ENCODE measurements at places on chromosomes 4 and X.

GRCh38 chr4:8594097-8595038, 1.8 kb downstream of the CPZ start:
- H3K36me3 ChIP-seq: no peaks in the 10 kb centered on the region
- peaks cover 6% of the 10 kb centered on the region for H3K4me1 ChIP-seq
- DNase-seq: peak; percentile 64
- no peak overlapping the region for H3K27ac ChIP-seq
- H3K4me3 ChIP-seq: no peak overlapping the region

GRCh38 chr4:184011826-184012380, 106.8 kb downstream of the STOX2 start:
- no peak for DNase-seq
- H3K4me1 ChIP-seq: no peaks in the 10 kb centered on the region
- no peaks in the 10 kb centered on the region for H3K27me3 ChIP-seq
- no peak overlapping the region for H3K4me3 ChIP-seq
- H3K36me3 ChIP-seq: no peaks in the 10 kb centered on the region

- H3K27ac ChIP-seq: no peak overlapping the region
- H3K36me3 ChIP-seq: no peaks in the 10 kb centered on the region
- H3K4me1 ChIP-seq: peaks cover 5% of the 10 kb centered on the region
- no peak overlapping the region for H3K4me3 ChIP-seq
These were observed 67.7 kb downstream of the RHOH start for GRCh38 chr4:40264497-40264896.

DNA sequence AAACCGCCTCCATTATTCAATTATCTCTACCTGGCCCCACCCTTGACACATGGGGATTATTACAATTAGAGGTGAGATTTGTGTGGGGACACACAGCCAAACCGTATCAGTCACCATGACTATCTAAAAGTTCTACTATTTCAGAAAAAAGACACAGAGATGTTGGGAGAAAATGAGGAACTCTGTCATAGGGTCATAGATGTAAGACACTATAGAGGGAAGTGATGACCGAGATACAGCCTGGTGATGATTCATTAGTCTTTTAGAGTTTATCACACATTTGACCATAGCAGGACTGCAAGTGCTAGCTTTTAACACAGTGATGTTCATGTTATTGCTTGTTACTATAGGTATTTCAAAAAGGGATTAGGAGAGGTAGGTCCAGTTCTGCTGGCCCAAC, 357.0 kb upstream of the AADAT start:
- no peaks in the 10 kb centered on the region for H3K27me3 ChIP-seq
- no peak overlapping the region for H3K27ac ChIP-seq
- H3K36me3 ChIP-seq: no peaks in the 10 kb centered on the region
- no peak for DNase-seq
- H3K4me3 ChIP-seq: no peak overlapping the region
- no peaks in the 10 kb centered on the region for H3K4me1 ChIP-seq

GRCh38 chrX:45775468-45775867, 574.8 kb upstream of the DIPK2B start:
- no peak overlapping the region for H3K4me3 ChIP-seq
- H3K4me1 ChIP-seq: peaks cover 56% of the 10 kb centered on the region
- H3K27ac ChIP-seq: peak overlapping the region; percentile 82
- no peaks in the 10 kb centered on the region for H3K36me3 ChIP-seq
- peak; percentile 23 for DNase-seq

- H3K27me3 ChIP-seq: no peaks in the 10 kb centered on the region
- no peaks in the 10 kb centered on the region for H3K36me3 ChIP-seq
- no peaks in the 10 kb centered on the region for H3K4me1 ChIP-seq
These were observed 109.1 kb upstream of the SLC4A4 start for GRCh38 chr4:71229477-71230270.

- peaks cover 9% of the 10 kb centered on the region for H3K4me1 ChIP-seq
- no peaks in the 10 kb centered on the region for H3K36me3 ChIP-seq
- no peak for DNase-seq
- H3K27ac ChIP-seq: no peak overlapping the region
- H3K4me3 ChIP-seq: no peak overlapping the region
- no peaks in the 10 kb centered on the region for H3K27me3 ChIP-seq
These were observed 133.4 kb downstream of the UNC5C start for GRCh38 chr4:95415346-95415771.

- no peaks in the 10 kb centered on the region for H3K4me1 ChIP-seq
- H3K4me3 ChIP-seq: no peak overlapping the region
- H3K36me3 ChIP-seq: no peaks in the 10 kb centered on the region
- no peak overlapping the region for H3K27ac ChIP-seq
- DNase-seq: no peak
These were observed 298.8 kb upstream of the CTSO start for GRCh38 chr4:156252358-156252921.

- H3K4me1 ChIP-seq: no peaks in the 10 kb centered on the region
- no peaks in the 10 kb centered on the region for H3K36me3 ChIP-seq
- H3K27ac ChIP-seq: no peak overlapping the region
- no peaks in the 10 kb centered on the region for H3K27me3 ChIP-seq
These were observed 201.5 kb downstream of the TBX22 start for GRCh38 chrX:80216086-80216485.

DNA sequence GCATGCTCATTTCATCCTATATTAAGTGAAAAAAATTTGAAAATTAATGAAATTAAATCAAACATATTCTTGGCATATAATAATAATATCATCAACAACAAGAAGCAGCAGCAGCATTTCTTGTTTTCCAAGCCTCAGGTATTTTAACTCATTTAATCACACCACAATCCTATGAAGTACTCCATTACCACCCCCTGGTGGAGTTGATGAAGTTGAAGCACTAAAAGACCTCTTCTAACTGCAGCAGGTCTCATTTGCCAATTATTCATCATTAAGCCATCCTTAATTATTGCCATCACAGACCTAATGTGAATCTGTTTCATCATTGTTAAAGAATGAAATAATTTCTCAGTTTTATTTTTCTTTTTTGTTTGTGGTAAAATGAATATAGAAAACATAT, 801.4 kb upstream of the GRID2 start:
- H3K4me3 ChIP-seq: no peak overlapping the region
- DNase-seq: no peak
- H3K4me1 ChIP-seq: no peaks in the 10 kb centered on the region
- no peaks in the 10 kb centered on the region for H3K27me3 ChIP-seq

GRCh38 chrX:64395568-64395929, 297 bp upstream of the MTMR8 start:
- H3K36me3 ChIP-seq: no peaks in the 10 kb centered on the region
- no peaks in the 10 kb centered on the region for H3K4me1 ChIP-seq
- DNase-seq: no peak
- H3K27me3 ChIP-seq: no peaks in the 10 kb centered on the region
- no peak overlapping the region for H3K27ac ChIP-seq

GRCh38 chr4:42523066-42523718, 125.9 kb downstream of the SHISA3 start:
- H3K4me1 ChIP-seq: no peaks in the 10 kb centered on the region
- no peak for DNase-seq
- H3K27me3 ChIP-seq: peaks cover 32% of the 10 kb centered on the region
- no peaks in the 10 kb centered on the region for H3K36me3 ChIP-seq
- no peak overlapping the region for H3K27ac ChIP-seq
- no peak overlapping the region for H3K4me3 ChIP-seq

- H3K27ac ChIP-seq: no peak overlapping the region
- no peaks in the 10 kb centered on the region for H3K36me3 ChIP-seq
- no peaks in the 10 kb centered on the region for H3K27me3 ChIP-seq
- DNase-seq: no peak
- peaks cover 9% of the 10 kb centered on the region for H3K4me1 ChIP-seq
- no peak overlapping the region for H3K4me3 ChIP-seq
These were observed 2.2 kb upstream of the DCUN1D4 start for GRCh38 chr4:51840781-51841180.

DNA sequence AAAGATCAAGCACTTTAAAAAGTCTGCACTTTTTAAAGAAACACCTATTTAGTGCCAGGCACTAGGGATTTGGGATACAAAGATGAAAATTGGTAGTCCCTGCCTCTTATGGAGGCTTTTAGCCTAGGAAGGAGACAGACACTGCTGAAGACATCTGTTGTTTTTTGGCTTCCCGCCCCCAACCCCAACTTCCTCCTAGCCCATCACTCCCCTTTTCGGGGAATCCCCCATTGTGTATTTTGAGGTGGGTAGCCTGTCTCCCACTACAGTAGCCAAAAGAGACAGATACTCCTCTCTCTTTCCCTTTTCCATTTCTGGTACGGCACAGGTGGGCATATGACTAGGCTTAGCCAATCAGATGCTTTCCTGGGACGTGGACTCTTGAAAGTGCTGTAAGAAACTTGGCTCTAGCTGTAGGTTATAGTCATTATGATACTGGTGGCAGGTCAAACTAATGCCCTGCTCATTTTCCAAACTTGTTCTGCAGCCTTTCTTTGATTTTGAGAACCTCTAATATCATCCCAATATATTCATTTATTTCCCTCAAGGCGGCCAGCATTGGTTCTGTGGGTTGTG, 194.6 kb upstream of the RBPJ start:
- H3K27me3 ChIP-seq: no peaks in the 10 kb centered on the region
- no peak for DNase-seq
- H3K27ac ChIP-seq: no peak overlapping the region
- no peak overlapping the region for H3K4me3 ChIP-seq
- no peaks in the 10 kb centered on the region for H3K36me3 ChIP-seq

DNA sequence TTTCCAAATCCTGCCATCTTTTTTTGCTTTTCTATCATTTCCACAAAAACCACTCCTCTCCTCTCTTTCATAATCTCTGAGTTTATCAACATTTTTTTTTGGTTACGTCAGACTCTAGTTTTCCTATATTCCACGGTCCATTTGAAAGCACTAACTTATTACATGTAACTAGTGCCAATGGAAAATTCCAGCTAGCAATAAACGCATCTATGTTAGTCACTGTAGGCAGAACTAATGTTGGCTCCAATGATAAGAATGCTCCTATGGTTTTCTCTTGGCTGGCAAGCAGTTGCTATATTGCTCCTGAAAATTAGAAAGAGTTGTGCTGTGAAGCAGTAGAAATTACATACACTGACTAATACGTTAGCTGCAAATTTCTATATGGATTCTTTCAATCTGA, 634.6 kb upstream of the FTHL17 start:
- H3K4me1 ChIP-seq: no peaks in the 10 kb centered on the region
- no peak overlapping the region for H3K27ac ChIP-seq
- H3K27me3 ChIP-seq: no peaks in the 10 kb centered on the region

GRCh38 chrX:93591398-93591797, 82.0 kb downstream of the NAP1L3 start:
- no peak for DNase-seq
- no peaks in the 10 kb centered on the region for H3K36me3 ChIP-seq
- H3K4me1 ChIP-seq: no peaks in the 10 kb centered on the region

DNA sequence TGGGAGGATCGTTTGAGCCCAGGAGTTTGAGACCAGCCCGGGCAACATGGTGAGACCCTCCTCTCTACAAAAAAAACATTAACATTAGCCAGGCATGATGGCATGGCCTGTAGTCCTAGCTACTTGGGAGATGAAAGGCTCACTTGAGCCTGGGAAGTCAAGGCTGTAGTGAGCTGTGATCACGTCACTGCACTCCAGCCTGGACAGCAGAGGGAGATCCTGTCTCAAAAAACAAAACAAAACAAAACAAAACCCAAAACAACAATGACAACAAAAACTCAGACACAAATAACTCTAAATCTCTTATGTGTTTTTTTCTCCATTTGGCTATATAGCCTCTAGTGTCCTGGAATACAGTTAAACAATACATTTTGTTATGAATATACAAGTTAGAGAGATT, 127.3 kb upstream of the STK26 start:
- H3K27me3 ChIP-seq: no peaks in the 10 kb centered on the region
- H3K4me1 ChIP-seq: peaks cover 11% of the 10 kb centered on the region
- no peak overlapping the region for H3K27ac ChIP-seq

- peak overlapping the region; percentile 23 for H3K4me3 ChIP-seq
- H3K36me3 ChIP-seq: no peaks in the 10 kb centered on the region
- peak; percentile 47 for DNase-seq
- peaks cover 35% of the 10 kb centered on the region for H3K4me1 ChIP-seq
- H3K27me3 ChIP-seq: no peaks in the 10 kb centered on the region
- peak overlapping the region; percentile 93 for H3K27ac ChIP-seq
These were observed 5.3 kb downstream of the SOWAHB start for GRCh38 chr4:76892601-76893000.

GRCh38 chr4:7121866-7122653, 54.2 kb upstream of the GRPEL1 start:
- H3K27me3 ChIP-seq: peaks cover 13% of the 10 kb centered on the region
- no peak overlapping the region for H3K4me3 ChIP-seq
- no peak overlapping the region for H3K27ac ChIP-seq
- no peaks in the 10 kb centered on the region for H3K4me1 ChIP-seq
- no peaks in the 10 kb centered on the region for H3K36me3 ChIP-seq
- DNase-seq: no peak

DNA sequence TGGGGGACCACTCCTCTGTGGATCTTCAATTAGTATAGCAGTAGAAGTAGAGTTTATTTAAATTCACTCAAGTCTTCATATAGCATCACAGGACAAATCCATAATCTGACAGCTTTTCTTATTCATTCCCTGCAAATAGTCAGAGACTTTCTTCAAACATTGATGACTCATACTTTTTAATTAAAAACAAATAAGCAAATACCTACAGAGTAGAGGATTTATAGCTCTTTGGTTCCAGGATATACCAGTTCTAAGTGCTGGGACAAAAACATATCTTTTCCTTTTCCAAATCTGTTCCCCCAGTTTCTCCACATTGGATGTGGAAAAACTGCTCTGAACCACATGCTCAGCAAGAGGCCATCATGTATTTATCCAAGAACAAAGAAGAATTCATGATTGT, 24.1 kb downstream of the EMCN start:
- H3K4me1 ChIP-seq: no peaks in the 10 kb centered on the region
- no peaks in the 10 kb centered on the region for H3K27me3 ChIP-seq
- H3K36me3 ChIP-seq: no peaks in the 10 kb centered on the region
- H3K27ac ChIP-seq: no peak overlapping the region

DNA sequence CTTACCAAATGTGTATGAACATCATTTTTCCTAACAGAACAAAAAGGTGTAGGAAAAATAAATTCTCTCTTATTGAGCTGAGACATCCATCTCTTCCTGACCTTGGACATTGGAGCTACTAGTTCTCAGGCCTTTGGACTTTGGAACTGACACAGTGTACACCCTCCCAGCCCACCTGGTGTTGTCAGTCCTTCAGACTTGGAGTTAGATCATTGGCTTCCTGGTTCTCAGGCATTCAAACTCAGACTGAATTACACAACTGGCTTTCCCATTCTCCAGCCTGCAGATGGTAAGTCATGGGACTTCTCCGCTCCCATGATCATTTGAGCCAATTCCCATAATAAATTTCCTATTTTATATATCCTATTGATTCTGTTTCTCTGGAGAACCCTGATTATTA, 84.8 kb upstream of the EDNRA start:
- DNase-seq: no peak
- H3K4me1 ChIP-seq: no peaks in the 10 kb centered on the region
- no peak overlapping the region for H3K4me3 ChIP-seq
- H3K27me3 ChIP-seq: no peaks in the 10 kb centered on the region

- no peak overlapping the region for H3K4me3 ChIP-seq
- H3K27ac ChIP-seq: no peak overlapping the region
- no peak for DNase-seq
- no peaks in the 10 kb centered on the region for H3K4me1 ChIP-seq
- no peaks in the 10 kb centered on the region for H3K36me3 ChIP-seq
- H3K27me3 ChIP-seq: no peaks in the 10 kb centered on the region
These were observed 179.1 kb upstream of the TBC1D9 start for GRCh38 chr4:140935254-140935653.

GRCh38 chr4:73221734-73222133, 36.9 kb downstream of the ANKRD17 start:
- DNase-seq: no peak
- 0 out of 2 replicates have a peak, but pooled peaks cover 4% of the 10 kb centered on the region for H3K4me1 ChIP-seq
- no peaks in the 10 kb centered on the region for H3K36me3 ChIP-seq
- no peak overlapping the region for H3K4me3 ChIP-seq

All from PC-9 (cell line).